ENCODE measurements at places on chromosomes 12 and 14.

GRCh38 chr12:47141459-47141858 lies 61.7 kb upstream of the AMIGO2 start:
- DNase-seq = no peak

DNA sequence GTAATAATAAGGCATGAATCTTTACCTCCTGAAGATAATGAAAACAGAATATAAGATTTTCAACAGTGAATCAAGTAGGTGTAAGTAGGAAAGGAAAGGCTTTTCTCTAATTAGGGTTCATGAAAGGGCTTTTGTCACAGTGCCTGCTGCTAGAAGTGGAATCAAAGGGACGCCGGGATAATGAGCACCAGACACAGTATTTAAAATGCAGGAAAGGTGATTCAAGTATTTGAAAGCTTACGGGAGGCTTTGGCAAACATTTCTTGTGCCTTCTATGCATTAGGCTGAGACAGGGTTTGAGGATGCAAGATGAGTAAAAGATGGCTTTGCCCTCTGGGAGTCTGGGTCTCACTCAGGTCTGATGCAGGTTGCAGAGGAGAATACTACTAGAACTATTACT lies 70.5 kb upstream of the ANO4 start:
- no peak for DNase-seq

DNA sequence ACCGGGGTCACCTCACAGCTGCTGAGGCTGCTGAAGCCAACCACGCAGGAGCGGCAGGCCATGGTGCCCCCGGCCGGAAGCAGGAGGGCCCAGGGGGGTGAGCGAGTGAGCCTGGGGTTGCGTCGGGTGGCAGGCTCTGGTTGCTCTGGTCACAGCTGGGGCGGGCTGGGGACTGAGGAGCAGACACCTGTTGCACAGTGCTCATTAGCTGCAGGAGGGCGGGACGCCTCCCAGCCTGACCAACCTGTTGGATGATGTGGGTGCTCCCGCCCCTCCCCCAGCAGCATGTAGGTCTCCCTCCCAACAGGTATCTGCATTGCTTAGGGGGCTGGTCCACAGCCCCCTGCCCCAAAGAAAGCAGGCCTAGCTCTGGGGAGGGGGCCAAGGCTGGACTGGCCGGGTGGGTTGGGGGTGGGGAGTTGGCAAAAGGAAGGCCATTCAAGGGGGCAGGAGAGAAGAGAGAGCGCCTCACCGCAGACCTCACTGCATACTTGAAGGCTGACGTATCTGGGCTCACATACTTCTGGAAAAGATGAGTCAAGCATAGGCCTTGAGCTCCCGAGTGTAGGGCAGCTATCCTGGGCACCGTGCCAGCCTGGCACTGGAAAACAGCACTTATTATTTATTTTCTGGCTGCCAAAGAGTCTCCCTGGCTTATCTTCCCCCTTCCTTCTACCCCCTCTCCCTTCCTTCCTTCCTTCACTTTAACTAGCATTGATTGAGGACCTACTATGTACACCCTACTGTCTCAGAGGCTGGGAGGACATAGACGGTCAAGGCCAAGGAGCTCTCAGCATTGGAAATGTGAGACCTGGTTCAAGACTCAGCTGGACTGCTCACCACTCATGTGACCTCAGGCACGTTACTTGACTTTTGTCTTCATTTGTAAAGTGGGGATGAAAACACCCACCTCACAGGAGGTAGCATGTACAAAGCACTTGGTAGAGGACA lies at the start of gene KRT80:
Gene KRT80, minus strand, starts transcription at position 174 of the 951 bp plus-strand sequence. Its CDS starts 112 bp downstream, at position 62.
- peak; percentile 7 for DNase-seq

- DNase-seq = no peak
Measured at GRCh38 chr14:89325299-89325883, 91.6 kb downstream of the FOXN3 start.

GRCh38 chr12:3200032-3200617 lies 122.9 kb downstream of the TSPAN9 start:
- DNase-seq = no peak

DNA sequence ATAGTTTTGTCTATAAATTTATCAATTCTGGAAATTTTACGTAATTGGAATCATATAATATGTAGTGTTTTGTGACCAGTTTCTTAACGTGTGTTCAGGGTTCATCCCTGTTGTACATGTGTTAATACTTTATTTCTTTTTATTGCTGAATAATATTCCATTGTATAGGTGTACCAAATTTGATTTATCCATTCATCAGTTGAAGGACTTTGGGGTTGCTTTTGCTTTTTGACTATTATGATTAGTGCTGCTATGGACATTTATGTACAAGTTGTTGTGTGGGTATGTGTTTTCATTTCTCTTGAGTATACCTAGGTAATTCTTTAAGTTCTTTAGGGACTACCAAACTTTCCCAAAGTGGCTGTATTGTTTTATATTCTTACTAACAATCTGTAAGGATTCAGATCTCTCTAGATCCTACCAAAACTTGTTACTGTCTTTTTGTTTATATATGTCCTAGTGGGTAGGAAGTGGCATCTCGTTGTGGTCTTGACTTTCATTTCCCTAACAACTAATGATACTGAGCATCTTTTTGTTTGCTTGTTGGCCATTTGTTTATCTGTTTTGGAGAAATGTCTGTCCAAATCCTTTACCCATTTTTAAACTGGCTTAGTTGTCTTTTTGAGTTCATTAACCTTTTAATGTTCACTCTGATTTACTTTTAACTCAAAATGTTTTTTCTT lies 14.9 kb downstream of the VRK1 start:
- no peak for DNase-seq

DNA sequence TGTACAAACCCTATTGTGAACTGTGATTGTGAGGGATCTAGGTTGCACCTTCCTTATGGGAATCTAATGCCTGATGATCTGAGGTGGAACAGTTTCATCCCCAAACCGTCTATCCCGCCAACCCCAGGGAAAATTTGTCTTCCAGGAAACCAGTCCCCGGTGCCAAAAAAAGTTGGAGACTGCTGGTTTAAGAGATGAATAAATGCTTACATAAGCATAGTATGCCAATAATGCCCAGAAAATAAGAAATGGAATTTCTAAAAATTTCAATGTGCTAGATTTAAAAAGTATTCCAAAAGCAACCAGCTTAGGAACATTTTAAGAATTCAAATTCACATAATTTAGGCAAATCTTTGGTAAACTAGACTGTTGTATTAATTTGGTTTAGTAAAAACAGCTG lies 5.4 kb upstream of the RNU6-8 start:
- no peak for DNase-seq

- DNase-seq = no peak
Measured at GRCh38 chr12:19963972-19964371, 404.4 kb upstream of the PDE3A start.

DNA sequence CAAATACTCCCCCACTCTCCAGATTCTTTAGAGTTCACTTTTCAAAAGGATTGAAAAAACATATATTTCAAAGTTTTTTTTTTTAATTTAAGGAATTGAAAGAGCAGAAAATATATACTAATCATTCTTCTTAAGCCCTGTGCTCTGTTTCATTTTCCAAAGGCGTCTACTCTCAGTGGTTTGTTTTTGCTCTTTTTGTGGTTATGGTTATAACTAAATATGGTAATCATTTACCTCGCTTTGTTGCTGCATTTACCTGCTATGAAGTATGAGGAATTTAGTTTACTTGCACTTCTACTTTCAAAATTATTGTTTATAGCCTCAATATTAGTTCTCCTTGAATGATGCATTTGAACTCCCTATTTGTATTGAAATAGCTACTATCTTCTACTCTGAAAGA lies 55.9 kb upstream of the LRRK2 start:
- DNase-seq = no peak

DNA sequence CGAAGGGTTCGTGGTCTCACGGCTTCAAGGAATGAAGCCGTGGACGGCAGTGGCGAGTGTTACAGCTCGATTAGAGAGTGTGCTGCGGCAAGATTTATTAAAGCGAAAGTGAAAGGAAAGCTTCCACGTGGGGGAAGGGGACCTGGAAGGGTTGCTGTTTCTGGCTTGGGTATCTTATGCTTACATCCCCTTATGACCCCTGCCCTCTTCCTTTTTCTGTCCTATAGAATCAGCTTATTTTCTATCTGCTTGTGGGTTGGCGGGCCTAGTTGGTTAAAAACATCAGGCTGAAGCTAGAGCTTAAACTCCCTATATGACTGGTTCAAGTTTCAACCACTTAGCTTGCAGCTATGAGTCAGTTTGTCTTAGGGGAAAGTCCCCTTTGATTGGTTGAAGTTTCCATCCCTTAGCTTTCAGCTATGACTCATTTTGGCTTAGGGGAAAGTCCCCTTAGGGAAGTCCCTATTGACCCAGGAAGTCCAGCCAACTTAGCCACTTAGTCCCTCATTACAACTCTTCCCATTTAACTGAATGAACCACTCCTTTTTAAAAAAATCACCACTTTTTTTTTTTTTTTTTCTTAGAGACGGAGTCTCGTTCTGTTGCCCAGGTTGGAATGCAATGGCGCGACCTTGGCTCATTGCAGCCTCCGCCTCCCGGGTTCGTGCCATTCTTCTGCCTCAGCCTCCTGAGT lies 1494.7 kb upstream of the TMEM132C start:
- peak; percentile 33 for DNase-seq

DNA sequence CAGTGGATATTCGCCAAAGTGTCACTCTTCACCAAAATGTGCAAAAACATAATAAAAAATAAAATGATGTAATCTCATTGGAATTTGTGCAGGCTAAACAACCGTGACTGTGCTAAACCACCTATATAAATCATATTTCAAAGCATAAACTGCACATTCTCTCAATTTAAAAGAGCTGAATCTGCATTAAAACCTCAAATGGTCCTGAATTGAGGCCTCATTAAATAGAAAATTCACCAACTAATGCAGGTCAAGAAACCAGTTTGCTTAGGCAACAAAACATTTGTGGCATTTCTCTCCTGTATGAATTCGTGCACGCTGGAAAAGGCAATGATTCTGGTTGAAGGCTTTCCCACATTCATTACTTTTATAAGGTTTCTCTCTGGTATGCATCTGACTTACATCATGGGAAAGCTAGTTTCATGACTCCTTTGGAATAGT lies 80.1 kb upstream of the IFNG-AS1 start:
- no peak for DNase-seq

DNA sequence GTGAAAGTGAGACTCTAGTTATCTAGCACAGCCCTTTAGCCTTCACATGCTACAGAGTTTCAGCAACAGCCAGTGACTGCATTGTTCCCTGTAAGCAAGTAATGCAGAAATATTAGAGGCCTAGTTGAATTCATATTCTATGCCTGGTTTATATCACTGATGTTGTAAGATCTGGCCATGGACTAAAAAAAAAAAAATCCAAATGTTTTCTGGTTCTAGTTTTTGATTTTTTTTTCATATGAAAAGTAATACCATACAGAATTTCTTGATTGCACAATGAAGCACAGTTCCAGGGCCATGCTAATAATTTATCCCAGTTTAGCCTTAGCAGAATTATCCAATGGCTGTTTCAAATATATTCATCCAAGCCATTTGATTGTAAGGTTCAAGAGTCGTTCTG lies 341.5 kb upstream of the DDHD1 start:
- DNase-seq = no peak

DNA sequence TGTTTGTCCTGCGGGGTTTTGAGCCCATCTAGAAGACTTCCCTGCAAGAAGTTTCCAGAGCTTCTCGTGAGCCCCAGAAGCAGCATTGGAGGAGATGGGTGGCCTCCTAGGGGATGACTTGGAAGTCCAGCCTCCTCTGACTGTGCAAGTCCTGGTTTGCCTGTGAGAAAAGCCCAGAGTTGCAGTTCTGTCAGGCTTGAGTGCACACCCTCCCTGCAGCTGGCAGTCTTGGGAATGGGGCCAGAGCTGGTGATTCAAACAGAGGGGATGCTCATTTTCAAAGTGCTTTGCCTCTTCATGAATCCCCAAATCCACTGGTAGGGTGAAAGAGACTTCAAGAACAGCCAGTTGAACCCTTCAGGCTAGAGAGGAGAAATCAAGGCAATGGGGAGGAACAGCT lies 3.9 kb upstream of the PPP1R1A start:
- no peak for DNase-seq

DNA sequence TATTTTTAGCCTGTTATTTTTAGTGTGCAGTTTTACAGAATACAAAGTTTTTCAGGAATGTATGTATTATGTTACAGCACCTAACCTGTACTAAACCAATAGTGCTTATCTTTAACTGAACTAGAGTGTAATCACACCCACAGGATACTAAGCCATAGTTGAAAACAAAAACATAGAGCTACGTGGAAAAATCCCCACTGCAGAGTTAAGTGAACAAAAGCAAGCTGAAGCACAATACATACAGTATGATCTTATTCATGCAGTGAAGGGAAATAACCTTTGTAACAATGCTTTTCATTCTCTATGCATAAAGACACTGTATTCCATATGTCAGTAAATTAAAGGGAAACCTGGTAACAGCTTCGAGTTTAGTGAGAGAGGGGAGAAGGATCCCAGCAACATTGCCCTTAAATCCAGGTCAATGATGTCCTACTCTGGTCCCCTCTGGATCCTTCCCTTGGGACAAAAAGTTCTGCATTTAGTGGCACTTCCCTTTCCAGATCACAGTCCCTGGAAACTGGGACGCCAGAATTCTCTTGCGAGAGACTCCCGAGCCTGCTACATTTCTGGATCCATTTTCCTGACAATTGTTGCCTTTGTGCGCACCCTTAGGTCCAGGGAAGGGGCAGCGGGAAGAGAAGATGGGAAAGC lies 121.3 kb upstream of the CCND2 start:
- DNase-seq = no peak

DNA sequence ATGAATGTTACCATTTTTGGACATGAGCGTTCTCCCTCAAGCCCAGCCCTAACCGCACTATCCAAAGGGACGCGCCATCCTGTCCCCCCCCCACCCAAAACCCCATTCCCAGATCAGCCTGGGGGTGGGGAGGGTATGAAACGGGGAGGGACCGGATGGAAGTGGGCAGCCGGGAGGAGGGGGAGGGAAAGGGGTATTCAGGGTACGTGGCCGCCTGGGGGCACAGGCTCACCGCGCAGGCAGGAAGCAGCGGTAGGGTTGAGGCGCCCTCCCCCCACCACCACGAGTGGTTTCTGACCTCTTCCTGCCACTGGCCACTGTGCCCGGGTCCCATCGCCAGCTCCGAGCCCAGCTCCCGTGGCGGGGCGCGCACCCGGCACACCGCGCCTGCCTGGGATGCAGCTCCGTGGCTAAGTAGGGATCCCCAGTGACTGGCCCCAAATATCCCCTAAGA lies 1.4 kb downstream of the ACTN1 start:
- DNase-seq = no peak

DNA sequence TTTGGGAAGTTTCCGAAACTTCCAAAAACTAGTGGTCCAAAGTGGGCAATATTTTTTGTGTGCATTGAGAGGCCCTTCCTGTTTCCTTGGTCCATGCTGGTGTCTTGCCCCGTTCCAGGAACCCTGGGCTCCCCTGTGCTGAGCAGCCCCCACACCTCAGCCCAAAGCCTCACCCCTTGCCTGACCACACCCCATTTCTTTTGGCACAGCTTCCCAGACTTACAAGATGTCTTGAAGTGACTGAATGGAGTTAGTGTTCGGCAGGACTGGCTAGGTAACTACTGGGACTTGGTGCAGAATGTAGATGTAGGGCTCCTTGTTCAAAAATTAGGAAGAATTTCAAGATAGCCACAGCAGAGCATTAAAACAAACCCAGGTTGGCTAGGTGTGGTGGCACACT lies 68.6 kb downstream of the ETV6 start:
- no peak for DNase-seq

DNA sequence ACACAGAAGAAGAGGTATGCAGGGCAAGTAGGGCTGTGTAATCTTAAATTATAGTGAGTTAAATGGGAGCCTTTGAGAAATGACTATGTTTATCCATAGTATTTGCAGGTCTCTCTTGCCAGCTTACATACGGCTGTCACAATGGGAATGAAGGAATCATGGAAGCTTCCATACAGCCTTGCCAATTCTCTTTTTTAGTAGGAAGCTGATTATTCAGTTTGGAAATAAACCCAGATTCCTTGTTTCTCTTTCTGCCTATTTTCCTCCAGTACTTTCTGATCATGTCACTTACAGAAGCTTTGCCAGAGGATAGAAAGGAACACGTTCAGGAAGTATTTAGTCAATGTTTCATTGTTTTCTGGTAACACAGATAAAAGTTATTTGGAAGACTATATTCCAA lies 217.4 kb upstream of the DIO2 start:
- DNase-seq = no peak
